ENCODE measurements at places on chromosomes 7 and 10. TPM values are rescaled to one million over a fixed set of nuclear protein-coding genes. Genes with fewer than 3 reads are reported as not detected.

GRCh38 chr10:127044186-127044585 is 139.0 kb downstream of the DOCK1 start:
- no peak for DNase-seq
- H3K27me3 ChIP-seq = no peaks in the 10 kb centered on the region
- no peak overlapping the region for H3K4me3 ChIP-seq
- peak overlapping the region; percentile 57 for H3K27ac ChIP-seq
- no peaks in the 10 kb centered on the region for H3K36me3 ChIP-seq
- no peaks in the 10 kb centered on the region for H3K4me1 ChIP-seq

DNA sequence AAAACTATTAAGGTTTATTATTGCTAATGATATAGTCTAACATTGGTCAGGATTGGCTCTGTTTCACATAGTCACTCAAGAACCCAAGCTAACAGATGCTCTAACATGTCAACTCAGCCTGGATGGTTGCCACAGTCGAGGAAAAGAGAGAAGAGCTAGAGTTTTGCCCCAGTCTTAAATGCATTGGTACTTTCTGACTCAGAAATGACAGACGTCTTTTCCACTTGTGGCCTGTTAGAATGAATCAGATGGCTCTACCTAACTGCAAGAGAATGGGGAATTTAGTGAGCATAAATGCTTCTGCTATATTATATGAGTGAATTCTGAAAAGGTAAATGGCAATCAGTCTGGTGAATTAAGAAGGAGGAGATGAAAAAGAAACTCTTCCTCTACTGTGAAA is 13.9 kb downstream of the HECTD2 start:
- no peak overlapping the region for H3K4me3 ChIP-seq
- H3K27ac ChIP-seq = no peak overlapping the region
- no peaks in the 10 kb centered on the region for H3K4me1 ChIP-seq
- no peaks in the 10 kb centered on the region for H3K36me3 ChIP-seq

Gene ZDHHC6
- total RNA-seq = 36.5 TPM

- no peak for DNase-seq
- peak within 1 kb of the TSS; percentile 37 for H3K4me3 ChIP-seq
Measured at GRCh38 chr10:95756041-95756761, at the start of gene ENTPD1. Gene ENTPD1 (plus strand): TSS chr10:95756163. CDS start chr10:95756240, 77 bp downstream.

Gene KLLN
- 0.58 TPM for total RNA-seq
